ENCODE measurements at places on chromosomes 6 and 20.

- no peak for DNase-seq
Measured at GRCh38 chr20:34921436-34921835, 34.2 kb downstream of the GSS start.

GRCh38 chr6:15893556-15894253 is 230.9 kb upstream of the DTNBP1 start:
- DNase-seq = no peak

DNA sequence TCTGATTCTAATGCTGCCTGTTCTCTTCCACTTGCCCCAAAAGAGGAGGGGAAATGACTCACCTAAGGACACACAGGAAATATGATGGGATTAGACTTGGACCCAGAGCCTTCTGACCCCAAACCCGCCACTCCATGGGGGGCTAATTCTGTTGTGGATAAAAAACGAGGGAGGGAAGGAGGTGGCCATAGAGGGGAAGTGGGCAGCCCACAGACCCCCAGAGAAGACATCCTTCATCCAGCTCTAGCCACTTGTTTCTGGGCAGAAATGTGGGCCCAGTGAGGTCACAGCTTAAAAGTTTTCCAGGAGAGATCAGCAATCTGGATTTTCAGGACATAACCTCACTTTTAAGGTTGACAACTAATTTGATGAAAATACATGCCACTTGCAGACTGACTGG is 202.1 kb downstream of the ANKRD60 start:
- no peak for DNase-seq

- no peak for DNase-seq
Measured at GRCh38 chr20:61643656-61644377, 391.8 kb downstream of the CDH4 start.

DNA sequence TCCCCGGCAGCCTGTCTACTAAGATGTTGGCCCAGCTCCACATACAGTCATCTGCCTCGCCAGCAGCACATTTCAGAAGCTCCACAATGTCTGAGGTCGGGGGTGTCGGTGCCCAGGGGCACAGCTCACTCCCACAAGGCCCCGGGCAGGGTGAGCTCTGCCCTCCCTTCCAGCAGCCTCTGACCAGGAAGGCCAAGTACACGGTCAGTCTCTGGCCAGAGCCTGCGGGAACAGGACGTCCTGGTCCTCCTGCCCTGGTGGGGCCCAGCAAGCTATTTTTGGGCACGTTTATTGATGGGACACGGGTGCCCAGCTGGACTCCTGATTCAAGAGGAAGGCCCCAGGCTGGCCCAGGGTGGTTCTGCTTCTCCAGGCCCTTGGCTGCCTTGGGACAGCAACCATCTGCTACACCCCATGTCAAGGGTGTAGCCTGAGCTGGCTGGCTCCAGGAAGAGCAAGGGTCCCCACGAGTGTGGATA is 114.9 kb upstream of the PTPN1 start:
- DNase-seq = no peak

GRCh38 chr6:168601546-168601945 is 160.6 kb downstream of the SMOC2 start:
- DNase-seq = no peak

Data from hepatic stellate cell (primary cell).